ENCODE measurements at places on chromosomes 11 and 22.

DNA sequence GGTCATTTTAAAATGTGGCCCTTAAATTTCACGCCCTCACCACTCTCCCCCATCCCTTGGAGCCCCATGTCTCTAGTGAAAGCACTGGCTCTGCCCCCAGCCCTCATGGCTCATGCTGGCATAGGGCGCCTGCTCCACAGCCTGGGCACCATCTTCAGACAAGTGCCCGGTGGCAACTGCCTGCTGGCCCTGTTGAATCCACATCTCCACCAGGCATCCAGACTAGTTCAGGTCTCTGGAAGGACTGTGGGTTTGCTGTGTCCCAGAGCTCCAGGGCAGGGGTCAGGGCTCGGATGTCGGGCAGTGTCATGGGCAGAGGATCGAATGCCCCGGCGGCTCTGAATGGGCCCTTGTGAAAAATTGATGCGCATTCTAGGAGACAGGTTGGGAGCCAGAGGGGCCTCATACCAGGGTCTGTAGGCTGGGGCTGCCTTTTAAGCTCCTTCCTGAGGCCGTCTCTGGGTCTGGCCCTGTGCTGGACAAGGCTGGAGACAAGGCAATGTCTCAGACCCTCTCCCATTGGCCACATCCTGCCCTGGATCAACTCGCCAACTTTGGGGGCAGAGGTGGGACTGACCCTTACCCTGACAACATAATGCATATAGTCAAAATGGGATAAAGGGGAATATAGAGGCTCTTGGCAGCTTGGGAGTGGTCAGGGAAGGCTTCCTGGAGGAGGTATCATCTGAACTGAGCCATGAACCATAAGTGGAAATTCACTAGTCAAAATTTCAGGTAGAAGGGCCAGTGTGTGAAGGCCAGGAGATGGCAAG, 1.2 kb downstream of the MYO7A start:
- no peak for DNase-seq

GRCh38 chr11:22554221-22554620, 71.4 kb downstream of the FANCF start:
- no peak for DNase-seq

DNA sequence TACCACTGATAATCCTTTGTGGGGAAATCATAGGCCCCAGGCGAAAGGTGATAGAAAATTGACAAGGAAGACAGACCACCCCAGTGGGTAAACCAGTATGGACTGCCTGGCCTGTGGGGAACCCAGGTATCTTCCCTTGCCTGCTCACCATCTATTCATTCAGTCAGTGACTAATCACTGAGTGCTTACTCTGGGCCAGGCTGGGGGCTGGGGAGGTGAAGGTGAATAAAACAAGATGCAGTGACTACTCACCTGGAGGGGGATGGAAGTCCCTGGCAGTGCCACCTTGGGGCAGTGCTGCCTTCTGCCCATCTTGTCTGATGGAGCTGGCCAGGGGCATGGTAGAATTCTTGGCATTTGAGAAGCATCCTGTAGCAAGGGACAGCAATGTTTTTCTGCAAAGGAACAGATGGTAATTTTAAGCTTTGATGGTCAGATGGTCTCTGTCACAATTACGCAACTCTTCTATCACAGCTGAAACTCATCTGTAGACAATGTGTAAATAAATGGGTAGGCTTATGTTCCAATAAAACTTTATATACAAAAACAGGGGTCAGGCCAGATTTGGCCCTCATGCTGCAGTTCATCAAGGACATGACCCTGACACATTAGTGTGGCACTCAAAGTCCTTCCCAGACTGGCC, 4.6 kb downstream of the ISX start:
- no peak for DNase-seq

- DNase-seq: no peak
These were observed 1.2 kb upstream of the AHNAK start for GRCh38 chr11:62547691-62548281.

- no peak for DNase-seq
These were observed 139.6 kb upstream of the TRPC6 start for GRCh38 chr11:101723371-101723770.

- DNase-seq: no peak
These were observed 112.2 kb downstream of the CTTN start for GRCh38 chr11:70510571-70510970.

- DNase-seq: no peak
These were observed 15.2 kb downstream of the KRTAP5-5 start for GRCh38 chr11:1644601-1645356.

- no peak for DNase-seq
These were observed 117.5 kb upstream of the ZBED5 start for GRCh38 chr11:10975287-10975721.

GRCh38 chr11:111066846-111067245, 178.7 kb upstream of the POU2AF2 start:
- DNase-seq: no peak

DNA sequence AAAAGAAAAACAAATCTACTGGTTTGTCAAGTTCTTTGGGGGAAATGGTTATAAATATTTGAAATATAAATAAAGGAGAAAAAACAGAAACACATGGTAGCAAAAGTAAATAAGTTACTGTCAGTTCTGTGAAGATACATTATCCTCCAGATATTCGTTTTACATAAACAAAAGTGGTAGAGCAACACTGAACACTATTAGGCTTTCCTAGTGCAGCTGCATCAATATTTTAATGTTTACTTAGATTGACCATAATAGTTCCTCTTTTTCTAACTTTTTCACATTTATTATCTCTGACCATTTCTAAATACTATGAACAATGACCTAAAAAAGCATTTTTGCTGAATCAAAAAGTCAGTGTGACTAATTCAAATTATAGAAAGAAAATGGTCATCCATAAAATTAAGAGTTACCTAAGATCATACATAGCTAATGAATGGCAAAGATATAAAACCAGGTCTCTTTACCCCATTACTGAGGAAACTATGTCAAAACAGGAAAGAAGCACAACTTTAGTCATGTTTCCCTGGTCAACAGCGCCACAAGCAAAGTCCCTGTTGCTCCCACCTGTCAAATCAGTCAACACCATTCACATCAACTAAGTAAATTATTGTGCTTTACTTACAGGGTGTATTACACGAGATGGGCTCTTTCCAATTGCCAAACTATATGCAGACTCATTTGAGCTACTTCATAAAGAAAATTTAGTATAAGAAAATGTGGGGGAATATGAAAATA, 38.5 kb downstream of the SBF2 start:
- DNase-seq: no peak

DNA sequence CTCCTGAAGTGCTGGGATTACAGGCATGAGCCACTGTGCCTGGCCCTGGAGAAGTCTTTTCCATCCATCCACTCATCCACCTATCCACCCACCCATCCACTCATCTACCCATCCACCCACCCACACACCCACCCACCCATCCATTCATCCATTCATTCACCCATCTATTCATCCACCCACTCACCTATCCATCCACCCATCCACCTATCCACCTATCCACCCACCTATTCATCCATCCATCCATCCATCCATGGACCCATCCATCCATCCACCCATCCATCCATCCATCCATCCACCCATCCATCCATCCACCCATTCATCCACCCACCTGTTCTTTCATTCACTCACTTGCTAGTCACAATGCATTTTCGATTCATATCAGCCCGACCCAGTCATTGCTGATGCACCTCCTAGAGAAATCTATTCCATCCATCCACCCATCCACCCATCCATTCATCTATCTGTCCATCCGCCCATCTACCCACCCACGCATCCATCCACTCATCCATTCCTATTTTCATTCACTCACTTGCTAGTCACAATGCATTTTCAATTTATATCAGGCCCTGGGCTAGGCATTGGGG, 17.7 kb upstream of the SUN2 start:
- DNase-seq: no peak

GRCh38 chr11:64224891-64225607, 937 bp downstream of the TRPT1 start:
- no peak for DNase-seq

DNA sequence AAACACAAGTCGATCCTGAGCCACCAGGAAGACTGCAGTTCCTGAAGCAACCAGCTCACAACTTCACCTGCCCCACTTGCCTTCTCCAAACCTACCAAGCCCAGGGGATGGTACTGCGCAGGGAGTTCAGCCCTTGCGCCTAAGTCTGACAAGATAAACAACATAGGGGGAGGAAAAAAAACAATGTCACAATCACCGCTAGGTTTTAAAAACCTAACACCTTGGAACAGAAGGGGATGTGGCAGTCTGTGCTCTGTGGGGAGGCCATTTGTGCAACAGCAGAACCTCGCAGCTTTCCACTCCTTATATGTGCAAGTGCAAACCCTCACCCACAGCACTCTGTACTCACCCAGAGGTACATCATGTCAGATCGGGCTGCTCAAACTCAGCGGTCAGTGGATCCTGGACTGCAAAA, 134.2 kb downstream of the RBFOX2 start:
- no peak for DNase-seq

- DNase-seq: no peak
These were observed 1585.2 kb upstream of the TENM4 start for GRCh38 chr11:81026032-81026431.

DNA sequence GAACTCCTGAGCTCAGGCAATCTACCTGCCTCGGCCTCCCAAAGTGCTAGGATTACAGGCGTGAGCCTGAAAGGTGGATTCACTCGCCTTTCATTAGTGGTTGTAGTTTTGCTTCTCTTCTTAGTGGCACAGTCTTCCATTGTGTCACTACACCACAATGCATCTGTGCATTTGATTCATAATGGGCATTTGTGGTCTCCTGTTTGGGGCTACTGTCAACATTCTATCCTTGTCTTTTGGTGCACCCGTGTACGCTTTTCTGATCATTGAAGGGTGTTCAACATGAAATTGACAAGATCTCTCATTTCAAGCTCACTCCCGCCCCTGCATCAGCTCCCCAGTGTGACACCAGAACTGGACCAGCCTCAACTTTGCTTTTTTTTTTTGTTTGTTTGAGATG, 2.0 kb upstream of the SYT12 start:
- DNase-seq: no peak

DNA sequence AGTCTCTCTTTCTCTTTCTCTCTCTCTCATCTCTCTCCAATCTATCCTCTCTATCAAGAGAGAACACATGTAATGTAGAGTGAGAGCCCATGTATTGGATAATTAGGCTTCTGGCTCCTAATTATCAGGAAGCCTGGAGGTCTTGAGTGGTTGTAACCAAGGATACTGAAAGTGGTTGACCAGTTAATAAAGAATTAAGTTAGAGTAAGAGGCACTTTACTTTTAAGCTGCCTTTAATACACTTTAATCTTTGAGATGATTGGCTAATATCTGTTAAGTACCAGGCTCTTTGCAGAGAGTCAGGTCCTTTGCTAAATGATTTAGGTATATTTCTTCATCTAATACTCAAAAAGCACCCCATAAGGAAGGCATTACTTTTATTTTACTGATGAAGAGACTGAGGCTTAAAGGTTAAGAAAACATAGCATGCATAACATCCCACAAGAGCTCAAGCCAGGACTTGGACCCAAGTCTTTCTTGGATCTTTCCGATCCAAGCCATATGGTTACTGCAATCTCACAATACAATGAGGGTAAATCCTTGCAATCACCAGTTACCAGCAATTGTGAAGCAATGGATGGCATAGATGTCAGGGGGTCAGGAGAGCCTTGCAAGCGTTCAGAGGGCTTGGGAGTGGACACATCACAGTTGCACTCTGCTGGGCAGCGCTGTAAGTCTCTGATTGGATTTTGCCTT, 22.1 kb downstream of the CD44 start:
- DNase-seq: no peak

DNA sequence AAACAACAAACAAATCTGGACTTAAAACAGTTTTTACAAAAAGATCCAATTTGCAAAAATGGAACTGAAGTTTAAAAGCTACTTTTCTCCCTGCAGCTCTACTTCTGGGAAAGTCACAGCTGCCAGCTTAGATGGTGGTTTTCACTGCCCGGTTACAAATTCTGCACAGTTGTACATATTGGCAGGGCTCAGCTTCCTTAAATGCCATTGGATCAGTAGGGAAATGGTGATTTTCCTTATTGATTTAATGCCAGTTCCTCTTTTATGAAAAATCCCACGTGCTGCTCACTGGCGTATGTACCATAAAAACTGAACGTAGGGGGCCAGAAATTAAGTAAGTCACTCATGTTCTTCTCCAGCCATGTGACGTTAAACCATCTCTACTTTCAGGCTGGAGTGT, 22.8 kb downstream of the GRAP2 start:
- DNase-seq: no peak

- DNase-seq: no peak
These were observed 61.3 kb downstream of the LRRC4C start for GRCh38 chr11:41398175-41398574.

GRCh38 chr11:132639403-132639802, 892.9 kb downstream of the OPCML start:
- no peak for DNase-seq

DNA sequence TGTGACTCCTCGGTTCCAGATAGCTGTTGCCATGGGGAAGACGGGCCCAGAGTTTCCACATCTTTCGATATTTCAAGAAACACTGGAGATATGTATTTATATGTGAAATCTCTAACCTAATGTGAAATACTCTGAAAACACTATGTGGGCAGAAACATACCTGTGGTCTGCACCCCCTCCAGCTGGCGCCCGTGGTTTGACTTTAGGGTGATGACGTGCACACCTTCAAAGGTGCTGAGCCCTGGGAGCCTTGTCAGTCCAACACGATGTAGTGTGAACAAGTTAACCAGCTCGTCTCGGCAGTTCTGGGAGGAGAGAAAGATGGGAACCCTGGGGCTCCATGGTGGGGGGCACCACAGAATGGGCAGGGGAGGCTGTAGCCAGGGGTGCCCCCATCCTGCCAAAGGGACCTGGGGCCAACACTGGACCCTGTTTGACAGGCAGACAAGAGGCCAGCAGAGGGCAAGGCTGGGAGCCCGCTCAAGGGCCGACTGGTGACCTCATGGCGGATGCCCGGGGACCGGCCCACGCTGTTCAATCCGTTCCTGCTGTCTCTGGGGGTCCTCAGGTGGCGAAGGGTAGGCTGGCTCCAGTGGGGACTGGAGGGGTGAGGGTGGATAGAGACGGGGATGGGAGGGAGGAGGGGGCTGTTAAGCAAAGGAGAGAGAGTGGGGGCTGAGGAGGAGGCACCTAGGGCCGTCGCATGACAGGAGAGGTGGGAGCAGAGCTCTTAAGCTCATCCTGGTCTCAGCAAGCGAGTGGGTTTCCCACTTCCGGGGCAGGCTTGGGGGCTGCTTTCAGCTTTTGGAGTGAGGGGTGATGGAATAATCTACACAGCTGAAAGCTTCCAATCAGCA, 43.8 kb downstream of the TRIOBP start:
- no peak for DNase-seq

- DNase-seq: no peak
These were observed 15.9 kb downstream of the TANGO2 start for GRCh38 chr22:20036535-20037392.

GRCh38 chr22:39208013-39208680, 36.6 kb downstream of the PDGFB start:
- DNase-seq: no peak

DNA sequence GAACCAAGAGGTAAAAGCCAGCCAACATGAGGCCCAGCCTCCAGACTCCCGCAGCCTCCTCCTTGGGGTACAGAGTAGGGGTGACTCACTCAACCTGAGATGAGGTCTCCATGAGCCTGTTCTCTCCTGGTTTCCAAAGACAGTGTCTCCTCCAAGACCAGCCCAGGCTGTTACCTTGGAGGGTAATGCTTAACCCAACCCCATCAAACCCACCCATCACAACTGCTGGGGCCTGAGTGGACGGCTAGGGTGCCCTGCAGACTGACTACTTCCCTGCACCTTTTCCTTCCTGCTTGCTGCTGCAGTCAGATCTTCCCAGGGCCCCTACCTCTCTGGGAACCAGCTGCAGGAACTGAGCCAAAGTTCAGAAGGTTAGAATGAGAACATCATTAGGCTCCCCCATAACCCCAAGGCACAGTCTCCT, 5.1 kb upstream of the NOL12 start:
- no peak for DNase-seq

- DNase-seq: no peak
These were observed 35.0 kb downstream of the NAV2 start for GRCh38 chr11:19747634-19748033.
